ENCODE measurements at places on chromosomes 16 and 17.
A peak's percentile ranks its signal among the peaks of the same experiment; 100 is the strongest.

GRCh38 chr17:49217651-49218413 lies 7.3 kb downstream of the ABI3 start:
- DNase-seq, result no peak

DNA sequence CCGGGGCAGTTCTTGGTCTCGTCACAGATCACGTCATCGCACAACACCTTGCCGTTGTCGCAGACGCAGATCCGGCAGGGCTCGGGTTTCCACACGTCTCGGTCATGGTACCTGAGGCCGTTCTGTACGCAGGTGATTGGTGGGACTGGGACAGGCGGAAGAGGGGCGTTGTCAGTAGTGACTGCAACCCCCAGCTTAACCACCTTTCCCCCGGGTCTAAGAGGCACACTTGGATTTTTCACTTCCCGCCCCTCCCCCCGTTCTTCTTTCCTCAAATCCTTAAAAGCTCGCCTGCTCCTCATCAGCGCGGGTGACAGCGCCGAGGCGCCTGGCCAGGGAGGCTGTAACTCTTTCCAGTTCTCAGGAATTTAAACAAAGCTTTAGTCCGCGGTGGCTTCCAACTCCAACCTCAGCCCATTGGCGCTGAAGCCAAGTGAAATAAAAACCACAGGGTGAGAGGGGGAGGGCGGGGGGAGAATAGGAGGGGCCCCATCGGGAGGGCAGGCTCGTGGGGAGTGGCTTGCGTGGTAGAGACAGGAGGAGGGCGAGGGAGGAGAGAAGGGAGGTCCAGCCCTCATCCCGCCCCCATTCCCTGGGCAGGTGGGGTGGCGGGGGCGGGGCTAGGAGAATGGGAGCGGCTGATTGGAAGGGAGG lies 1.5 kb downstream of the COL1A1 start:
- DNase-seq, result peak; percentile 80

- no peak for DNase-seq
These were observed 102.4 kb downstream of the ABCC12 start for GRCh38 chr16:48053418-48053745.

GRCh38 chr16:9425236-9425635 lies 333.8 kb downstream of the HAPSTR1 start:
- no peak for DNase-seq

All from LoVo (cell line).